Stimulated activated CD8-positive, alpha-beta memory T cell treated with anti-CD3 and anti-CD28 coated beads, Interleukin-12 subunit alpha, Interleukin-12 subunit beta, amount 100 ng/mL, for 4 hours (primary cell): ENCODE measurements at places on chromosomes 2 and 18.

DNA sequence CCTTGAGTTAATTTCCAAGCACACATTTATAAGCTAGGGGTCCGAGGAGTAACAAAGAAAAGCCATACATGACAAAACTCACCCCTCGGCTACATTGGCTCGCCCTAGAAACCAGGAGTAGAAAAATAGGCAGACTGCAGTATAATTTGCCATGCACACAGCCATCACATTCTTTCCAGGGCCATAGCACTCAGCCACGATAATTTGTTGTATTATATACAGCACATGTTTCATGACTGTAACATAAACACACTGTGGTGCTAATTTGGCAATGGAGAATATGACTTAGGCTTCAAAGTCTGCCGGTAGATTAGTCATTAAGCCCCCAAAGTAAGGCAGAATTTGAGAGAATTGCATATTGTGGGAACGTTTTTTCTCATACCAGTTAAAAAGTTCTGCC is 254.9 kb downstream of the ZNF521 start:
- no peak for DNase-seq

DNA sequence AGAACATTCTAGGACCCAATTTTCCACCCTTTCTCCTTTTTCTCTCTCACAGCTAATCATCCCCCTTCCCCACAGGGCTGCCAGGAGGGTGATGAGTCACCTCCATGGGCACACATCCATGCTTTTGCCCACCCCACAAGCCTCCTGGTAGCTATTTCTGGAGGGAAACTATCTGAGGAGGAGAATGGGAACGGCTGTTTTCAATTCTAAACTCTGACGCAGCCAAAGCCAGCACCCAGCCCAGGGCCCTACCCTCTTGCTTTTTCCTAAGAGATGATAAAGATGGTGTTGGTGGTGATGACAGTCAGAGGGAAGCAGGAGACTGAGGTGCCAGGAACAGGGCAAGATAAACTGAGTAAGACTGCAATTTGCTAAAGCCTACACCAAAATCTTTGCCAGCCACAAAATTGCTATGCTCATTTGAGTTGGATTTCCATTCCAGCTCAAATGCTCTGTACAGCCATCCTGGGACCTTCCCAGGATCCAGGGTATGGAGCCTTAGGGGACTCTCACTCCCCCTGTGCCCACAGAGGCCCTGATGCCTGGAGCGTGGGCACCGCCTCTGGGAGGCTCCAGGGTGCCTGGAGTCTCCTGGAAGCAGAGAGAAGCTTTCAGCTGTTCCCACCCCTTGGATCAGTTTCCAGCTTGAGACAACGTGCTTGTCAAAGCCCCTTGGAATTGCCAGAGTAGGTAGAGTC is 62.0 kb upstream of the FZD7 start:
- no peak for DNase-seq

DNA sequence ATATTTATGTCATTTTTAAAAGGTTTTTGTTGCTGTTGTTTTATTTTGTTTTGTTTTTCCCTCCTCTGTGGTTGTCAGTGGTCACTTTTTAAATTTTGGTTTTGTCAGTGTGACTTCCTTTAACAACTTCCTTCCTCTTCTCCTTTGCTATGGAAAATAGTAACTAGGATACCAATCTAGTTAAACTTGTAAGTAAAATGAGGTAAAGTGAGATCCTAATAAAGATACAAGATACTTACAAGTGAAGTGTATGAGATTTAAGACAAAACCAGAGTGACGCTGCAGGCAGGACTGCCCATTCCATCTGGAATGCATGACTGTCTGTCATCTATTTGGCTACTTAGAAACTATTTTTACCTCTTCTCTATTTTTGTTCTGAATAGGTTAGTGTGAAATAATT is 30.6 kb upstream of the CREB1 start:
- no peak for DNase-seq

DNA sequence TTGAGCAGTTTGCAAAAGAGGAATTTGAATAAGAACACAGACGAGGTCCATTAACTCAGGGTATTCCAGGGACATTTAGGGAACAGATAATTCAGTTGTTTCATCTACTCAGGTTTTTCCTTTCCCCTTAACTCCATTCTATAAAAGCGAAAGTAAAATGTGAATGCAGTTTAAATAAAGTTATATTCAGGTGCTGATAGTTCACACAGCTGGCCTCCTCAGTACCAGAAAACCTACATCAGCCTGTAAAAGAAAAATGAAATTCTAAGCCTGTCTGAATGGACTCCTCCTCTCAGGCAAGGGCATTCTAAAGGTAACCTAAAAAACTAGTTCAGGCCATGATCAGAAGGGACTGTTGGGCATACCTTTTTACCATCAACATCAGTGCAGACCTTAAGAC is 873.8 kb downstream of the SUCLG1 start:
- DNase-seq, result no peak

DNA sequence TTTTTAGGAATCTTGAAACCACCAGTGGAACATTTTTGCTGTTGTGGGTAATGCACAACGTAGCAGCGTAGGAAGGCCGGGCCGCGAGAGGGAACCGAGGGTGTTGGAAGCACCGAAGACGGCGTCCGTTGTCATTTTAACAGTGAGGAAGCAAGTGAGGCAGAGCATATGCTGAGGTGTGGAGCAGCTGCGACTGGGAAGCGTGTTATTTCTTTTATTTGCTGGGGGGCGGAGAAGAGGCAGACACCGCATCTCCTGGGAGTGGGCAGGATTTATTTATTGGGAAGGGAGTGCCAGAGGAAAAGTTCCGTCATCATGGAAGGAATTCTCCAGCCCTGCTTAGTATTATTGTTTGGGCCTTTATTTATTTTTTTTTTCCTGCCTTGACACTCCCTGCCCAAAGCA is 232.8 kb downstream of the KLHL29 start:
- DNase-seq, result no peak

DNA sequence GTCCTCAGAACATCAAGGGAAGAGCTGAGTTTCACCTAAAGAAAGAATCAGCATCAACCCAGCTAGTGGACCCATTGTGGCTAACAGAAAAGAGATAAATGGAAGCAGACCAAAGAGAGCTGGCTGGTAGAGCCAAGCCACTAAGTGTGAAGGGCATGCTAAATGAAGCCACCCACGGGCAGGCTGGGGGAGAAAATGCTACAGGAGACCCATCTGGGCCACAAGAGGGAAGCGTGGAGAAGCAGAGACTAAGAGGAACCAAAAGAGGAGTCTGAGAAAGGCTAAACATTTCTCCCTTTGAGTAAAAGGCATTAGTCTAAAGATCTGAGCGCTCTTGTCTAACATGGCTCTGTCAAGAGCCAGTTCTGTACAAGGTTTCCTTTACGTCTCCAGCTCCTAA is 15.8 kb downstream of the CWC22 start:
- no peak for DNase-seq

DNA sequence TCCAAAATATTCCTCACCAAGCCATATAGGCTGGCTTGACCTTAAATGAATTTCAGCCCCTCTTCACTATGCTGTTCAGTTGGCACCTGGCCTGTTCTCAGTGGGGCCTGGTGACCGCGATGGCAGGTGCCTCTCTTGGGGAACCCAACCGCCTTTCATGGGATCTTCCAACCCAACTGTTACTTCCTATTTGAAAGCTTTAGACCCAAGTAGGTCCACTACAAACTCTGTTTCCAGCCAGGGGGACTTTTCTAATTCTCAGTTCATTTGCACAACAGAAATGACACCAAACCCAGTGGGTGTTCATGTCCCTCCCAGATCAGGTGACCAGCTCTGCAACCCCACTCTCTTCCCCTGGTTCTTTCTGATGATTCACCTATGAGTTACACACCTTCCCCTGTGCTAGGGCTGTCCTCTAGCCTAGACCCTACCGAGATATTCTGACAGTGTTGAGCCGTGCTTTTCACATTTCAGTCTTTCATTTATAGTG is 35.6 kb upstream of the NDUFV2 start:
- no peak for DNase-seq
